ENCODE measurements at places on chromosomes 13 and 19.

DNA sequence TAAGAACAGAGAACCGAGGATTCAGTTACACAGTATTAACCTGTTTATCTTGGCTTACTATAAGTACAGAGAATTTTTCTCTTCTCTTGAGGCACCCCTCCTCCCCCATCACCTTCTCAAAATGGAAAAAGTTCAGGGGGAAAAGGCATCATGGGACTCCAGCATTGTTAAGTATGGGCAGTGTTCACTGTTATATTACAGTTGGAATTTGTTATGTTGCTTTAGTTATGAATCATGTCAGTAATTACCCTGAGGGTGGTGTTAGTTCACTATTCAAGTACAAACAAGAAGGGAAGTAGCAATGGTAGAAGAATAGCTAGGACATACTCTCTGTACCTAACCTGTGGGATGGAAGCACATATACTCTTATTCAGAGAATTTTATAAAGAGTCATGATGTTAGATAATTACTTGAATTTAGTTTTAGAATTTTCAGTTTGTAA, 12.0 kb downstream of the LPAR6 start:
- DNase-seq, result peak; percentile 62

DNA sequence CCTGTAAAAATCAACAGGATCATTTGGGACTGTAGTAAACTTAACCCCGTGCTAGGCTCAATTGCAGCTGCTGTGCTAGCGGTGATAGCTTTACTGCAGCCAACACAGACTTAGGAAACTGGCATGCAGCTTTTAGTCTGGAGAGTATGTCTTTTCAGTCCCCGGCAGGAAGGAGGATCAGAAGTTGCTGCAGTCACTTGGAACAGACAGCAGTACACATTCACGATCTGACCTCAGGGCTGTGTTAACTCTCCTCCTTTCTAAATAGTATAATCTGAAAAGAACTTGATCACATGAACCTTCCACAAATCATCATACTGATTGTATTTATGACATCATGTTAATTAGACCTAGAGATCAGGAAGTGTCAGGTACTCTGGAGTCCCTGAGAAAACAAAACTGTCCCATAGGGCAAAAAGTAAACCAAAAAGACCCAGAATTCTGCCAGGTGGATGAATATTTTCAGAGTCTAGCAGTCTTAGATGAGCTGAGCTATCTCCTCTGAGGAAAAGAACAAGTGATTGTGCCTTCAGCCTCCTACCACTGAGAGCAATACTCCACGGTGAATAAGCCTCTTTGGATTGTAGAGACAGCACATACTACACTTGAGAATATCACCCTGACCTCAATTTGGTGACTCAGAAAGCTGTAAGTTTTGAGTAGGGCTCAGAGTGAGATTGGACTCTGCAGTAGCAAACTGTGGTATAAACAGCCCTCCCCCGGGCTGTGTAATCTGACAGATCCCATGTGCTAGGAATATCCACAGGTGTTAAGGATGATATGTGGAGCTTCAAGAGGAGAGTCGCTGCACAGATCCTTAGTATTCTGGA, 181.0 kb upstream of the GPR12 start:
- no peak for DNase-seq

GRCh38 chr19:36113425-36113824, 1.2 kb downstream of the POLR2I start:
- DNase-seq, result no peak

DNA sequence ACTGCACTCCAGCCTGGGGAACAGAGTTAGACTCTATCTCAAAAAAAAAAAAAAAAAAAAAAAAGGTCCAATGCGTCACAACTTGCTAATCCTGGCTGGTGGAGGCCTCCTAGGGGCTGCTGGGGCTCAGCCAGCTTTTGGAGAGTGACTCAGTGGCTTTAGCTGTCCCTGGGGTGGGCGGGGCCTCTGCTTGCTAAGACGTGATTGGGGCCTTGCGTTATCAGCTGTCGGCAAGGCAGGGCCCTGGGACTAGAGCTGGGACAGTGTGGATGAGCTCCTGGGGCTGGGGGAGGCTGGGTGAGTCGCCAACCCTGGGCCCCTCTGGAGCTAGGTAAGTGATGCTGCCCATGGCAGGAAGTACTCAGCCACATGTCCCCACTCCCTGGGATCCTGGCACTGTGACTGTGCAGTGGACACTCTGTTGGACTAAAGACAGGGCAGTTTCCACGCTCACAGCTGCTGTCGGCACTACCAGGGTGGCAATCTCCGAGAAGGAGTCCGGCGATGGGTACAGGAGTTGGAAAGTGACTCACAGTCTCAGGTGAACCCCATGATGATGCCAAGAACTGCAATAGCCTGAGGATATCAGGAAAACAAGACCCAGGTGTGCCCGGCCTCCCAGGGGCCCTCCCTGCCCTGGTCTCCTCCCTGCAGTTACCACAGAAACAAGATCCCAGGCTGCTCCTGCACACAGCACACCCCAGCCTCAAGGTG, 32.2 kb downstream of the F2RL3 start:
- no peak for DNase-seq

GRCh38 chr13:92768602-92769001, 458.0 kb upstream of the GPC6 start:
- no peak for DNase-seq

DNA sequence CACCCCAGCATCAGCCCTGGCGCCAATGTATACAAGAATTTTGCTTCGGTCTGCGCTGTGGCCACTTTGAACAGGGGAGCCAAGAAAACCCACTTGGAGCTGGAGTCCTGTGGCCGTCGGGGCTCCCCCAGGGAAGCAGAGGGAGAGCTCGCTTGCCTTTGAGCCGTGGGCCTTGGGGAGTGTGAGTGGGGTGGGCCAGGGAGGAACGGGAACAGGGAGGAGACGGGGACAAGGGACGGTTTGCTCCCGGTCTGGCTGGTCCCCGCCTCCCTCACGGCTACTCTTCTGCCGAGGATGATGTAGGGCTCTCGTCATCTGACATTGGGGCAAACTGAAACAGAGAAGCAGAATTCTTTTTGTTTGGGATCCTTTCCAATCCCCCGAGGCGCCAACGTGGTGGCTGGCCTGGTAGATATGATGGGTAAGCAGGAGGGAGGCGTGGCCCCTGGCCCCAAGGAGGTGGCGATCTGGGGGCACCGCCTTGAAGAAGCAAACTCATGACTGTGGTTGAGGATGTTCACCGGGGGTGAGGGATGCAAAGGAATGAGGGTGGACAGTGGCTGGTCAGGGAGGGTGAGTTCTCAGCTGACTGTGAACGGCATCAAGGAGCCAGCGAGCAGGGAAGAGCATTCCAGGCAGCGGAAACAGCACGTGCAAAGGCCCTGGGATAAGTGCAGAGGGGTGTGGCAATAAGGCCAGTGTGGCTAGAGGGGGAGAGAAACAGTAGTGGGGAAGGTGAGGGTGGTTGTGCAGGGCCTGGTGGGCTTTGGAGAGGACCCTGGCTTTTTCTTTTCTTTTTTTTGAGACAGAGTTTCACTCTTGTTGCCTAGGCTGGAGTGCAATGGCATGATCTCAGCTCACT, 10.9 kb upstream of the SPC24 start:
- DNase-seq, result no peak

GRCh38 chr19:10946958-10947657, 13.7 kb upstream of the SMARCA4 start:
- DNase-seq, result no peak

GRCh38 chr13:112248862-112249592, 127.1 kb upstream of the SPACA7 start:
- no peak for DNase-seq

DNA sequence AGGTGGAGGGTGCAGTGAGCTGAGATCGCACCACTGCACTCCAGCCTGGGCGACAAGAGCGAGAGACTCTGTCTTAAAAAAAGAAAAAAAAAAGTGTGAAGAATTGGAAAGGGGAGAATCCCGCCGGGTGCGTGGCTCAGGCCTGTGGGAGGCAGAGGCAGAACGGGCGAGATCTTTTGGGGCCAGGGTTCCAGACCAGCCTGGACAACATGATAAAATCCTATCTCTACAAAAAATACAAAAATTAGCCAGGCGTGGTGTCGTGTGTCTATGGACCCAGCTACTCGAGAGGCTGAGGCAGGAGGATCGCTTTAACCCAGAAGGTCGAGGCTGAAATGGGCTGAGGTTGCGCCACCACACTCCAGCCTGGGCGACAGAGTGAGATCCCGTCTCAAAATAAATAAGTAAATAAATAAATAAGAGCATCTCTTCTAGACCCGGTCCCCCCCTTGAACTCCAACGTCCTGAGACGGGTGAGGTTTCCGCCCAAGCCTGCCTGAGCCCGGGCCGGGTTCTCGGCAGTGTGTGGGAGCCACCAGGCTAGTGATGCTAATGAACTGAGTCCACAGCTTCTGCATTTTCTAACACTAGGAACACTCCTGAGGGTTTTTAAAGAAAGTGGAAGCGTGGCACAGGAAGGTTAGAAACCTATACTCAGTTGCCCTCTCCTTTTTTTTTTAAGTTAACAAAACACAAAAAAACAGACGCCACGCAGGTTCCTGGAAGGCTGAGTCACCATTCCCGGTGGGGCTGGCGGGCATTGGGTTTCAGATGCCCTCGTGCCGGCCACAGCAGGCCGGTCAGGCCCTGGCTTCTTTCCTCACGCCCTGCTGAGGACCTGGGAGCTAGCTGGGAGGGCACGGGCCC, 22.0 kb downstream of the GPX4 start:
- peak; percentile 39 for DNase-seq

DNA sequence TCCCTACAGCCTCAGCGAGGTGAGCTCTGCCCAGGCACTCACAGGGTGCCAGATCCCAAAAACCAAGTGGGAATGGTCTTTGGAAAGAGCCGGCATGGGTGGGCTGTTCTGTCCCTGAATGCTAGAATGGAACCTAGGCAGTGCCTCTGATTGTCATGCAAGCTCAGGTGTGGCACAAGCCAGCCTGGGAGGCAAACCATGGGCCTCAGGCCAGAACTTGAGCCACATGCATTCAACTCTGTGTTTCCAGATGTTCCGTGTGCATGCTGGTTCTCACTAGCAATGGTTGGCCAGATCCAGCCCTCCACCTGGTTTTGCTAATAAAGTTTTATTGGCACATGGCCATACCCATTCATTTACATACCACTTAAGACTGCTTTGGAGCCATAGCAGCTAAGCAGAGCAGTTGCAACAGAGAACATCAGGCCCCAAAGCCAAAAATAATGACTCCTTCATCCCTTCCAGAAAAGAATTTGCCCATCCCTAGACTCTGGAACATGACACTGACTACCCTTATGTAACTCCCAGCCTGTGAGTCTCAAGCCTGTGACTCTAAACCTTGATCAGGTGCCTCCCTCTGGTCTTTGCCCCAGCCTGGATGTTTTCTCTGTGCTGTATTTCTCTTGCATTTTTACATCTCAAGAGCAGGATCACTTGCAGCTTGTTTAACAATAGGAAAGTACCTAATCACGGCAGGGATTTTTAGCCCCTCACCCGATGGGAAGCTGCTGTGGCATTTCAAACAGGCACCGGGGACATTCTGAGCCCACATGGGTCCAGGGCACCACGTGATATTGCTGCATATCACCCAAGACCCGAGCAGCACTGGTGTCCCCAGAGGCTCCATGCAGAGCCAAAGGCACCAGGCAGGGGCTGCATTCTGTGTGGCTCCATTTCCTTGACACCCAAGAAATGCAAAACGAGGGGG, 55.4 kb upstream of the USE1 start:
- no peak for DNase-seq

DNA sequence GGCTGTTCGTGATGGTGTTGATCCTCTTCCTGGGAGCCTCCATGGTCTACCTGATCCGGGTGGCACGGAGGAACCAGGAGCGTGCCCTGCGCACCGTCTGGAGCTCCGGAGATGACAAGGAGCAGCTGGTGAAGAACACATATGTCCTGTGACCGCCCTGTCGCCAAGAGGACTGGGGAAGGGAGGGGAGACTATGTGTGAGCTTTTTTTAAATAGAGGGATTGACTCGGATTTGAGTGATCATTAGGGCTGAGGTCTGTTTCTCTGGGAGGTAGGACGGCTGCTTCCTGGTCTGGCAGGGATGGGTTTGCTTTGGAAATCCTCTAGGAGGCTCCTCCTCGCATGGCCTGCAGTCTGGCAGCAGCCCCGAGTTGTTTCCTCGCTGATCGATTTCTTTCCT, 12.2 kb upstream of the C19orf33 start:
- no peak for DNase-seq

Data from suppressor macrophage (primary cell).